ENCODE measurements at places on chromosomes 12 and 14.

DNA sequence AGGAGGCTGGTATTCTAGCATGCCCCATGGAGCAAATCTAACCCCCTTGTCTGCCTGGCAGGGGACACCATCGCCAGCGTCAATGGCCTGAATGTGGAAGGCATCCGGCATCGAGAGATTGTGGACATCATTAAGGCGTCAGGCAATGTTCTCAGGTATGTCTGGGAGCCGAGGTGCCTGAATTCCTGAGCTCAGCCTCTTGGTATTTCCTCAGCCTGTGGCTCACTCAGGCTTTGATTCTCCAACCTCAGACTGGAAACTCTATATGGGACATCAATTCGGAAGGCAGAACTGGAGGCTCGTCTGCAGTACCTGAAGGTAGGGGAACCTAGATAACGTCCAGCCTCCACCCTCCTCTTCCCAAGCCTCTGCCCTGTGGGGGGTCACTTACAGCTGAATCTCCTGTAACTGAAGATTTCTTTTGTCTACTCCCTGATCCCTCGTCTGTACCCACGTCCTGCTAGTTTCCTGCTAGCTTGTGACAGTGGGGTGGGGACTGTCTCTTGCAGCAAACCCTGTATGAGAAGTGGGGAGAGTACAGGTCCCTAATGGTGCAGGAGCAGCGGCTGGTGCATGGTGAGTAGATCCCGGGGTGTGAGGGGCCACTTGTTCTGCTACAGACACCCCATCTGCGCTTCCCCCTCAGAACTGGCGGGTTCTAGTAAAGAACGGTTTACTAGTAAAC lies 7.0 kb downstream of the TAMALIN start:
- DNase-seq: no peak

DNA sequence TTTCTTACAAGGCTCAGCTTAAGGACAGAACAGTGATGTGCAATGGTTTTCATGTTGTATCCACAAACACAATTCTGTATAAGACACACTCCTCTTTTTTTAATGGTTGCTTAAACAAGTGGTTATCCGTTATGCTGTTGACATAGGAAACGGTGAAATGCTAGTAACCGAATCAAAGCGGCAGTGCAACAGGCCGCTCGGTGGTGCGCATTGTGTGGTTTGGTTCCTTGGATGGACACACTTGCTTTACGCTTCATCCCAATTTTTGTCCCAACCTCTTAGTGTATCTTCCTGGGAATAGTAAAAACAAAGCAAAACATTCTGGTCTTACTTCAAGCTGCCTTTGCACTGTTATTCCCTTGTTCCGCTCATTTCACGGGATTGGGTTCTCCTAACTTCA lies 650 bp upstream of the PTGER2 start:
- no peak for DNase-seq

DNA sequence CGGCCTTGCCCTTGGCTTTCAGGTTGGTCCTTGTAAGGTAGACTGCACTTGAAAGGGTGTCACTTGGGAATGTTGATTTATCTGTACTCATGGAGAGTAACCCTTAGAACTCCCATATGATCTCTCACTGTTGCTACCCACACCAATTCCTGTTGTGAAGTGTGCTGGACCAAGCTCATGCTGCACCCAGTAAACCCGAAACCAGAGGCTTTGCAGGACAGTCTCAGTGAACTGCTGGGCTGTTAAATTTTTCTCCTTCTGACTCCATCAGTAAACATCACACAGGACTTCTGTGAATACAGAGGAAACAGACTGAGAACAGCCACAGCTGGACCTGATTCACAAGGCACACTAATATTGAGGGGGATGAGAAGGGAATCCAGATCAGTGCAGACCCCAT lies 783.0 kb downstream of the TMEM121 start:
- no peak for DNase-seq

- DNase-seq: no peak
Measured at GRCh38 chr12:15932327-15932726, 21.2 kb downstream of the DERA start.

- DNase-seq: no peak
Measured at GRCh38 chr14:77270361-77271112, 469 bp downstream of the NGB start.

GRCh38 chr12:3461391-3461790 lies 29.6 kb upstream of the PRMT8 start:
- DNase-seq: no peak

- DNase-seq: no peak
Measured at GRCh38 chr12:94426049-94426448, 33.6 kb downstream of the CEP83 start.

DNA sequence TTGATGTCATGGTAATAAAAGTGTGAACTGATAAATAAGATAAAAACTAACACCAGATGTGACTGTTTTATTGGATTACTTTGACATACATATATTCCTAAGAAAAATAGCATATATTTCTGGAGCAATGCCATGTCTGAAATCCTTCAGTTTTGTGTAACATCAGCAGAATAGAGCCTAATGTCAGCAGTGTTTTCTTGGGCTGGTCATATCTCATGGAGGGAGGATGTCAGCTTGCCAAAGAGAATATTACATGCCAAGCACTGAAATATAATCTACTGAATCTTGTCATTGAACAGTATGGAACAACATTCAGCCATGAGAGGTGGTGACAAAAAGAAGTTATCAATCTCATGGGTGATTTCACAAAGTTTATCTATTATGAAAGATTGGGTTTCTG lies 220.3 kb downstream of the KLHL28 start:
- no peak for DNase-seq

DNA sequence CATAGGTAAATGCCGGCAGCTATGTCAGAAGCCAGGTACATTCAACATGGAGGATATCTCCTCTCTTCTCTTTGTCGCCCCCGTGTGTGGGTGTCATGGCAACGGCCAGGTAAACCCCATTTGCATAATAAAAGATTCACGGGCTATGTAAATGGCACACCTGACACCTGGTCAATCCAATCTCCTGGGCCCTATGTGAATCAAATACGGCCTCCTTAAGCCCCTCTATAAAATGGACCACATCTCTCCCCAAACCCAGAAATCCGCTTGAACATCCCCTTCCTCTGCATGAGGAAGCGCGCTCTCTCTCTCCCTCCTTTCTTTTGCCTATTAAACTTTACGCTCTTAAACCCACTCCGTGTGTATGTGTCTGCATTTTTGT lies 363.7 kb downstream of the SOX5 start:
- DNase-seq: no peak

DNA sequence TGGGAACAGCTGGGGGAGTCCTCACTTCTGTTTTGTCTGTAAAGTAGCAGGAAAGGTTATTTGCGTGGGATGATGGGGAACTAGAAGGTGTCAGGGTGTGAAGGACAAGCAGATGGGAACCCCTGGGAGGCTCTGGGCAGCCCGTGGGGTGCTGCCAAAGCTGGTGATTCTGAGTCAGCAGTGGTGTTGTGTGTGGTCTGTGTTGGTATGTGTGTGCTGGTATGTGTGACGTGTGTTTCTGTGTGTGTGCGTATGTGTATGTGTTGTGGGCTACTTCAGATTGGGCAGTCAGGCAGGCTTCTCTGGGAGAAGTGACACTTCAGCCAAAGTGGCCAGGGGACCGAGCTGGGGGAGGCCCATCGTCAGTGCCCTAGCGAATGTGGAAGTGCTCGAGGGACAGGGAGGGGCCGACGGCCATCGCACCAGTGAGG lies 15.3 kb upstream of the BDKRB2 start:
- DNase-seq: no peak

DNA sequence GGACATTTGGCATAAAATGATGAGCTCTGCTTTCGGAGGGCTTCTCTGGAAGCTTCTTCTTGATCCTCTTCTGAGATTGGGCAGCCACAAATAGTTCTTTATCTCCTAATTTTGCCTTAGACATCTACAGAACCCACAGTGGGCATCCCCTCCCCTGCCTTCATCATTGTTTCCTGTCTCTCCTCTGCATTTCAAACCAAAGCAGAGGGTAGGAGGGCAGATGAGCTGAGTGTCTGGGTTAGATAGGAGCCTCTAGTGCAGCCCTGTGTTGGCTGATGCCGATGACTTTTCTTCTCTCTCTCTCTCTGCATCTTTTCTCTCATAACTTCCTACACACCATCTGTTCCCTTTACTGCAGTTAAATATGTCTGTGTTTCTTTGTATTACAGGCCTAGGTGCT lies 8.5 kb upstream of the IL26 start:
- no peak for DNase-seq

GRCh38 chr14:97697772-97698171 lies 900.6 kb downstream of the VRK1 start:
- DNase-seq: no peak

DNA sequence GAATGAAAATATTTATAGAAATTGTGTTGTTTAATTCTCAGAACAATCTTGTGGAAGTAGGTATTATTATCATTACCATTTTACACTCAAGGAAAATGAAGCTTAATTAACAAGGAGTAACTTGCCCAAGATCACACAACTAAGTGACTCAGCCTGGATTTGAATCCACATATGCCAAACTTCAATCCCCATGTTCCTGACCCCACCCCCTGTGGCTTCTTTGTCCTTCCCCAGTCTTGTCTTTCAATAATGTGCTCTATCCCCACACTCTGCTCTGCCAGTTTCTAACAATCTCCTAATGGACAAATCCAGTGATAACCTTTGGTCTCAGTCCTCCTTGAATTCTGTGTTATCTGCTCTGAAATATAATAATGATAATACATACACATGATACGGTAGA lies 355.2 kb downstream of the BMP4 start:
- no peak for DNase-seq

- no peak for DNase-seq
Measured at GRCh38 chr12:94717656-94718055, 67.3 kb upstream of the TMCC3 start.

GRCh38 chr14:96039633-96040311 lies 610 bp downstream of the C14orf132 start:
- no peak for DNase-seq

- no peak for DNase-seq
Measured at GRCh38 chr12:21795648-21796328, 21.3 kb upstream of the KCNJ8 start.

- no peak for DNase-seq
Measured at GRCh38 chr12:74780182-74780849, 242.7 kb downstream of the ATXN7L3B start.

- DNase-seq: no peak
Measured at GRCh38 chr12:96327346-96327745, 72.9 kb downstream of the CDK17 start.

- DNase-seq: no peak
Measured at GRCh38 chr14:56224691-56225681, 106.8 kb downstream of the PELI2 start.

- DNase-seq: no peak
Measured at GRCh38 chr14:95015046-95015445, 142.3 kb downstream of the DICER1 start.

GRCh38 chr14:46197856-46198255 lies 453.7 kb downstream of the RPL10L start:
- DNase-seq: no peak

- DNase-seq: no peak
Measured at GRCh38 chr14:66105815-66106214, 380.4 kb upstream of the CCDC196 start.

Data from stimulated activated naive CD4-positive, alpha-beta T cell (primary cell).